Stimulated activated CD4-positive, alpha-beta T cell treated with anti-CD3 and anti-CD28 coated beads, Interleukin-15, amount 100 ng/mL, for 24 hours (primary cell): ENCODE measurements at places on chromosomes 2 and 18.
A peak's percentile ranks its signal among the peaks of the same experiment; 100 is the strongest.

GRCh38 chr2:16162491-16163040, 222.2 kb downstream of the MYCN start:
- DNase-seq = no peak

DNA sequence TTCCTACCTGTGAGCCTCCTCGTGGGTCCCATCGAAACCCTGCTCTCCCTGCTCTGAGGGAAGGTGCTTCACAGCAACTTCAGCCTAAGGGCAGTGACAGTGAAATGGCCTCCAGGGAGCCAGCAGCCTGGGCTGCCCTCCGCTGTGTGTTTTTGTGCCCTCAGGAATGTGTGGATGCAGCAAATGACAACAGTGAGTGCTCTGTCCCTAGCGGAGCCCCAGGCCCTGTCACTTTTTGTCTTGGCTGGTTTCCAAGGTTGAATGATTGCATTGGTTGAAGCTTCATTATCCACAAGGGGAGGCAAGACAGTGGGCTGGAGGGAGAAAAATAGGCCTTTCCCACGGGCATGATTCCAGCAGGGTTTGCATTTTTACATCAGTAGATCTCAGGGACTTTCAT, 42.9 kb downstream of the STON1 start:
- DNase-seq = no peak

GRCh38 chr2:161208527-161209139, 48.4 kb downstream of the TANK start:
- no peak for DNase-seq

- peak; percentile 57 for DNase-seq
Measured at GRCh38 chr2:64750001-64750816, 96.5 kb upstream of the SERTAD2 start.

- DNase-seq = no peak
Measured at GRCh38 chr2:111022633-111023032, 98.1 kb upstream of the BCL2L11 start.

- DNase-seq = no peak
Measured at GRCh38 chr18:8288472-8289195, 320.6 kb upstream of the RAB12 start.

DNA sequence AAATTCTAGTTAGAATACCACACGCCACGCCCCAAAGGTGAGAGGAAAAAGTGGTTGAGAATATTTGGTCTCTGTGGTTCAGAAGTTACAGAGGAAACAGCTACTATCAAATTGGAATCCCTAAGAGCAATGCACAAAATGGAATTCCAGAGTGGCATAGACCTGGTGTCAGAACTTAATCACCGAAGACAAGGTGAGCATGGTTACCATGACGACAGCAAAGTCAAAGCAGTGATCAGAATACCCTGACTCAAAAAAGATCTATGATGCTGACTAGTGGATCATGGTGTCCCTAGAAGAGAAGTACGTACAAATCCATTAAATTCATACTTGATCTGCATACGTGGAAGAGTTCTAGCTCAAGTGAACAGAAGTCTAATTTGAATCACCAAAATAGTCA, 14.5 kb downstream of the LRRTM4 start:
- no peak for DNase-seq
